ENCODE measurements at places on chromosomes 5 and 9.

- no peak for DNase-seq
Observed at GRCh38 chr5:91175708-91176107, 207.4 kb downstream of the ARRDC3 start.

DNA sequence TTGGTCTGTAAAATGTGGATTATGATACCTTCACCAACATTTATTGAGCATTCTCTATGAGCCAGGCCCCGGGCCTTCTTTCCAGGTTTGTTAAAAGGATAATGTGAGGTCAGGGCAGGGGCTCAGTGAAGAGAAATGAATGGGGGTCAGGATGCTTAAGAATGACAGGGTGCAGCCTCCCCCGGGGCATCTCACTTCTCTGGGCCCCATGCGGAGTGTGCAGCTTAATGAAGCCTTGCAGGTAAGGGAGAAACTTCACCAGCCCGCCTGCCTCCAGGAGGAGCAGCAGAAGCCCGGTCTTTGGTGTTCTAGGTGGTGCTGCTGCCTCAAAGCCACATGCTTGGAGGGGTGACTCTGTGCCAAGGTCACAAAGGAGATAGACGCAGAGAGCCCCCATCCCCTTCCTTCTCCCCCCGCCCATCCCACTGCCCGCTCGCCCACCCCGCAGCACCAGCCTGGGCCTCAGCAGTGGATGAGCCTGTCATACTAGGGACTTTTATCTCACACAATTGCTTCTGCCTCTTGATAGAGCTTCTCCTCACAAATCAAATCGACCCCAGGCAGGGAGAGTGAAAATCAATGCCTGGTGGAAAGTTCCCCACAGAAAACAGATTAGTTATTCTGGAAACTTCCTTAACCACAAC, 244.8 kb downstream of the PBX3 start:
- DNase-seq = no peak

DNA sequence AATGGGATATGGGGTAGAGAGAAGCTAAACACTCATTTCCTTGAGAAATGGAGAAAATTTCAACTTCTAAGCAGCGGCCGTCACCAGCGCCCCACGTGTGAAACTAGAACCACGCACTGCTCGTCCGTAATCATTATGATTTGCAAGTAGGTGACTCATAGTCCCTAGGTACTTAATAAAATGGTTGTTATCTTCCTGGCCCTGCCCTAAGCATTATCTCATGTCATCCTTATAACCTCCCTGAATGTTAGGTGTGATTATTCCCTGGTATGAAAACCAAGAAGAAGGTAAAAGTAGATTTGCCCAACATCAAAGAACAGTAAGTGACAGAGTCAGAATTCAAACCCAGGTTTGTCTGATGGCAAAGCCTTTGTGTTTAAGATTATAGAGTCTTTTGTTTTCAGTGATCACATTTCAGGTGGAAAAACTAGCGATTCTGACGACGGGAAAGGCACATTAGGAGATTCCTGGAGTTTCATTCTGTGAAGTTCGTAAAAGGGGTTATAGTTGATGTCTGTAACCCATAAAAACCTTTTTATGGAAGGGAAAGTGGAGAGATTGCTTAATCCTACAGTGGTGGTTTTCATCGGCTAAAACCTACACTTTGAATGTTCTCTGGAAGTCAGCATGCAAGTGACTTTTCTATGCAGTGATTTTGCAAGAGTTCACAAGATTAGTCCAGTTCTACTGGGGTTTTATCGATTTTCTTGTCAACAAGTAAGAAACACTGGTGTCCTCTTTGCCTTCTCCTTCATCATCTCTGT, 202.9 kb upstream of the WWC1 start:
- no peak for DNase-seq

GRCh38 chr9:77832639-77833038, 184.5 kb upstream of the GNA14 start:
- no peak for DNase-seq

GRCh38 chr5:77778881-77779438, 2.8 kb upstream of the TBCA start:
- DNase-seq = no peak

- DNase-seq = no peak
Observed at GRCh38 chr5:155394727-155395126, 381.2 kb downstream of the KIF4B start.

DNA sequence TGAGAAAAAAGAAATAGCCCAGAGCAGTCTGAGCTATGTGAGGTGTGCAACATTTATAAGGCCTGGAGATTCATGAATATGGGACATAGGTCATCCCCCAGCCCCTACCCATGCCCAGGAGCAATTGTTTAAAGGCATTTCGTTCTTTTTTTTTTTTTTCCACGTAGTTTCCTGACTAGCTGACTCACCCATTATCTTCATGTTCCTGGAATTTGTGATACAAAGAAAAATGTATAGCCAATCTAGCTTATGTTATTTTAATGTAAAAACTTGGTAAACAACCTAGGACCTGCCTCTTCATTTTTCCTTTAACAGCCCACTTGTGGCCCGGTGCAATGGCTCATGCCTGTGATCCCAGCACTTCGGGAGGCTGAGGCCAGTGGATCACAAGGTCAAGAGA, 81.3 kb downstream of the OSTF1 start:
- no peak for DNase-seq

GRCh38 chr9:96459268-96460007, 9.5 kb downstream of the HABP4 start:
- no peak for DNase-seq

DNA sequence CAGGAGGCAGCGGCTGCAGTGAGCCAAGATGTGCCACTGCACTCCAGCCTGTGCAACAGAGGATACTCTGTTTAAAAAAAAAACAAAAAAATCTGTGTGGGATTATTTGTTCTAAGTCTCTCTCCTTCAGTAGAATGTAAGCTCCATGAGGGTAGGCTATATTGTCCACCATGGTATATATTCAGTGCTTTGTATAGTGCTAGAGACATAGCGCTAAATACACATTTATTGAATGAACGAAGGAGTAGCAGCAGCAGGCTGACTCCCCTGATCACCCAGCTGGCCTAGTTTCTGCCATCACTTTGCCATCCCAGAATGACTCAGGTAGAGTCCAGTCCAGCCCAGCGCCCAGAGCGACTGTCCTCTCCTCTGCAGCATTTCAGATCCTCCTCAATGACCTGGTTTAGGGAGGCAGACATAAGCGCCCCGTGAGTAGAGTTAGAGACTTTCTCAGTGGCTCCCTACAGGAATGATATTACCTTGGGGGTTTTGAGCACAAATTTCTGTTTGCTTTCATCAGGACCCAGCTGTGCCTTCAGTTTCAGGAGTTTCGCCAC, 716 bp downstream of the HARS1 start:
- DNase-seq = no peak

DNA sequence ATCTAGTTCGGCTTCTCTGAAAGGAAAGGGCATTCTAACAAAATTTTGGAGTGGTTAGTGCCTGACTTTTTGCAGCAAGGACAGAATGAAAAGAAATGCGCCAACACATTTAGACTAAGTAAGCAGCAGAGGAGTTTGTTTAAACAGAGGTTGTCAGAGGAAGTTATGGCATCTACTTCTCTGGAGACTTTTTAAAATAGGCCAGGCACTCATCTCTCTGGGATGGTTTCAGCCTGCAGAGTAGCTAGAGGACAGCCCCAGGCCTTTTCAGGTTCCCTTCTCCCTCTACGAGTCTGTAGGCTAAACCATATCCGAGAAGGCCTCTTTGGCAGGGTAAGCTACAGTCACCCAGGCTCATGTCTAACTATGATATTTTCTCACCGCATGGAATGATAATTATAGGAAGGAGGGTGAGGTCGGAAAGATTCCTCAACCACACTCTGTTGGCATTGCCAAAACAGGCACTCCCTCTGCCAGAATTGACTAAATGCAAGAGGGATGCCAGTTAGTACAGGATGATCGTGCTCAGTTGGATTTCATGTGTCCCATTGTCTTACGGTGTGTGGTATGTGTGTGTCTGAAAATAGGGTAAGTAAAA, 1.4 kb upstream of the CTXN3 start:
- DNase-seq = no peak

- no peak for DNase-seq
Observed at GRCh38 chr9:126862104-126862761, 1.8 kb downstream of the ZBTB34 start.

DNA sequence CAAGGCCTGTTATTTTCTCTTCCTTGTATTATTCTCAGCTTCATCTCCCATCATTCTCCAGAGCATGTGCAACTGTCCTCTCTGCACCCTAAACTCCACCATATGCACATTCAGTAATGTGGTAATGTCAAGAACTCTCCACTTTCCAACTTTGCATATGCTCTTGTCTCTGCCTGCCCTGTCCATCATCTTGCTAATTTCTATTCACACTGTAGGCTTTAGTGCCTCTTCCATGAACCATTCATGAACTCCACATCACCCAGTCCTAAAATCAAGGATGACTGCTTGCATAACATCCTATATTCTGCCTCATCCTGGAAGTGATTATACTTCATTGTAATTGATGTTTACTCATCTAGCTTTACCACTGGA, 354.8 kb downstream of the PDE4D start:
- DNase-seq = no peak

DNA sequence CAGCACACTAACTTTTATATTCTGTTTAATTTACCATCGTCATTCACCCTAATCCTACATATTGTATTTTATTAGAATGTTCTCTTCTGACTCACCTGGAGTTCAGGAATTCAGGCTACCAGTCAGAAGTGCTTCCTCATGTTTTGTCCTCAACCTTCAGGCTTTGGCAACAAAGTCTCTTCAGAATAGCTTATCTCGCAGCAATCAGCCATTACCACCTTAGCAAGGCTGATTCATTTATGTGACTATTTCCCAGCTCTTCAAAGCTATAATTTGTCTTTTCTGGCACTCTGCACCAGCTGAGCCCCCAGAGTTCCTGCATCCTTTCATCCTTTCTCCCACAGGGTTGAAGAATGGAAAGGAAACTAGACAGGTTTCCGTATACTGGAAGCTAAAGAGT, 365.5 kb upstream of the CDH18 start:
- DNase-seq = no peak

GRCh38 chr9:116860509-116861120, 173.5 kb downstream of the TRIM32 start:
- DNase-seq = peak; percentile 16

DNA sequence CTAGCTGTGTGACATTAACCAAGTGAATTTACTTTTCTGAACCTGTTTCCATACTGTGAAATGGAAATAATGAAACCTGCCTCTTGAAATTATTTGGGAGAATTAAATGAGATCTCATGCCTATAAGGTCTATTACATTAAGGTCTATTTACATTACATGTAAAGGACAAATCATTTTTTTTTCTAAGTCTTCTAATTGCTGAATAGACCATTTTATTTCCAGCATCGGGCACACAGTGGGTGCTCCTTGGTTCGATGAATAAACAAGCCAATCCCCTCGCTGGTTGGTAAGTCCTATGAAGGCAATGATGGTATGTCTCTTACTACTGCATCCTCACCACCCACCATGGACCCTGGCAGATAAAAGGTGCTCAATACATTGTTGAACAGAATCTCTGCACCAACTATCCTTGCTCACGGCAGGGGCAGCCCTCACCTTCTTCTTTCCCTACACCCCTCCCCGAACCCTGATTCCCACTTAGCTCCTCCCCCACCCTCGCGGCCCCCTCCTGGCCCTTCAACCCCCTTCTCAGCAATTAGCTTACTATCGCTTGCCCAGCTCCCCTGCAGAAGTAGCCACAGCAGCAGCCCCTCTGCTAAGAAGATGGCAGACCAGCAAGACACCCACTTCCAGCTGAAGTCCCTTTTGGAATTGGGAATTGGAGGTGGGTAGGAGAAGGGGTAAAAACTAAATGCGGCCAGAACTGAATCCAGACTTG, 3.0 kb downstream of the PCDH1 start:
- DNase-seq = no peak

- DNase-seq = no peak
Observed at GRCh38 chr5:57437976-57438805, 44.4 kb downstream of the ACTBL2 start.

DNA sequence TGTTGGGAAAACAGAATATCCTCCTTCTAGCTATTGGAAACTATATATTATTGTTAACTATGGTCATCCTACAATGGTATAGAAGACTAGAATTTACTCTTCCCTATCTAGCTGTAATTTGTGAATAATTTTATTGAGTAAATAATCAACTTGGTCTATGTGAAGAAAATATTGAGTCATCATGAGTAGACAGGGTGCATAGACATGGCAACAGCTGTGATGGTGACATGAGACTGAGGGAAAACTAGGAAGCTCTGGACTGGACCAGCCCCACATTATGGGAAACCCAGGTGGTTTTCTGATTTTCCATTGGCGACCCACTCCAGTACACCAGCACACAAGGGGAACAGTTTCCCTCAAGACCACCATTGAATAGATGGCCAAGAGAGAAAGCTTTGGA, 95.0 kb downstream of the APBA1 start:
- no peak for DNase-seq

- DNase-seq = no peak
Observed at GRCh38 chr5:127206320-127207113, 84.1 kb upstream of the MEGF10 start.

GRCh38 chr9:94085062-94085639, 887 bp downstream of the PTPDC1 start:
- no peak for DNase-seq

- DNase-seq = no peak
Observed at GRCh38 chr5:119031011-119031886, 39.6 kb upstream of the DMXL1 start.

DNA sequence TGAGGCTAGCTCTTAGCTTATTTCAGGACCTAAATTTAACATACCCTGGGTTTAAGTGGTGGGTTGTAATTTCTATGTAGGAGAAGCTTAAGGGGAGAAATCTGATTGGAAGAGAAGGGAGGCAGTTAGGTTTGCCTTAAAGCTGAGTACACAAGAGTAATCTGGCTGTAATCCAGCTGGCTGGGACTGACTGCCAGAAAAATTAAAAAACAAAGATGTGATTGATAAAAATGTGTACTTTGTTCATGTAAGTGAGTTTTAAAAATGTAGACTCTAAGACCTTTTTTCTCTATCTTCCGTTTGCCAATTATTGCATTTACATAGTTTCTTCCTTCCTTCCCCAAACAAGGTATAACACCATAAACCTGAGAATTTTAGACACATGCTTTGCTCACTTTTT, 17.5 kb upstream of the MSMP start:
- peak; percentile 58 for DNase-seq

GRCh38 chr9:87006956-87007355, 59.6 kb upstream of the GAS1 start:
- no peak for DNase-seq

DNA sequence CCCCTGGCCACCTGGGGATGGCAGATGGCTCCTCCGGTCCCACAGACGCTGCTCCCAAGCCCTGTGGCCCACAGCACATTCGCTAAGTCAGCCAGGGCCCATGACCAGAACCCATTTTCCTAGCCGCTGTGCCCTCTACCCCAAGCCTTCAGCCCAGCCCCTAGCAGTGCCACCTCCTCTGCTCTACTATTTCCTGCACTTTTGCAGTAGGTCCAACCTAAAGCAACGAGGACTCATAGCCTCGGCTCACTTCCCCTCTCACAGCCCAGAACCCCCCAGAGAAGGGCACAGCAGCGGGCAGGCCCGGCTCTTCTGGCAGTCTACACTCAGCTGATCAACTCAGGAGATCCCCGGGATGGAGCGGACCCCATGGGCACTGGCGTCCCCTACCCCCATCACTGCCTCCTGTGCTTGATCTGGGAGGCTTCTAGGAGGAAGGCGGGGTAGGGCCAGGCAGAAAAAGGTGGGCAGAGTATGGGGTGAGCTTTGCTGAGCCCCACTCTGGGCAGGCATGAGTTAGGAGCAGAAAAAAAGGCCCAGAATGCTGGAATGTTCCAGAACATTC, 111.2 kb downstream of the ZNF354C start:
- DNase-seq = no peak
